Frontal cortex (tissue), 4 donors: ENCODE measurements at places on chromosomes 16 and 17. TPM values are rescaled to one million over a fixed set of nuclear protein-coding genes. Genes with fewer than 3 reads are reported as not detected.

The LRRC46 gene
- total RNA-seq: not detected

The RDM1 gene
- 0.41 TPM for total RNA-seq

The TMEM235 gene
- not detected for total RNA-seq

The PLD6 gene
- 8.6 TPM for total RNA-seq

The FKBP10 gene
- 9.0 TPM for total RNA-seq

The CDK10 gene
- 30.6 TPM for total RNA-seq

The CDH11 gene
- total RNA-seq: 313 TPM

The SMPD3 gene
- total RNA-seq: 64.8 TPM

The SULT1A2 gene
- 0.41 TPM for total RNA-seq

The MC1R gene
- total RNA-seq: 3.3 TPM

The KRT36 gene
- not detected for total RNA-seq

The AMZ2 gene
- total RNA-seq: 75.4 TPM
